Stimulated activated CD4-positive, alpha-beta T cell treated with anti-CD3 and anti-CD28 coated beads, Interleukin-1b, Interleukin-23, amount 100 ng/mL, for 24 hours (primary cell): ENCODE measurements at places on chromosomes 13 and 19.
A peak's percentile ranks its signal among the peaks of the same experiment; 100 is the strongest.

DNA sequence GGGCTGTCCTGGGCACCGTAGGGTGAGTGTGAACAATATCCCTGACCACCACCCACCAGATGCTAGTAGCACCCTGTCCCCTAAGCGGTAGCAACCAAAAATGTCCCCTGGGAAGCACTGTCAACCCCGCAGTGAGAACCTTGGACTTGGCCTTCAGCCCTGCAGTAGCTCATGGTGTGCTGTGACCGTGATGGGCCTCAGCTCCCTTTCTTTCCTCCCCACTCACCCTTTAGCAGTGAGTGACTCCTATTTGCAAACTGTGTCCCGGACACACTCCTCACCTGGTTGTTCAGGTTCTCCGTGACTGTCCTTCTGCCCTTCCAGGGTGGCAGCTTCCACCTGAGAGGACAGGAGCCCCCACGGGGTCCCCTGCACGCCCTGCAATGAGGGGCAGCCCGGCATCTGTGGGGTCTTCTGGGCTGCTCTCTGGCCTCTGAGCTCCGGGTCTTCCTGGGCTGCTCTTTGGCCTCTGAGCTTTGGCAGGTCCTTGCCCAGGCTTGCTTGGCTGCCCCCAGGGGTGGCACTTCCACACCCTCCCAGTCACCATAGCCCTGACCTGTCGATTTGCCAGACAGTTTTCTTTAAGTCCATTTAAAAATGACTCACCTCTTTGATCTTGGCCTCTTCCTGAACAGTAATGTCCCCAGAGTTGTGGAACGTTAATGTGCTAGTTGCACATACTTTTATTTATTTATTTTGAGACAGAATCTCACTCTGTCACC lies 3.8 kb downstream of the KDM4B start:
- DNase-seq = no peak

DNA sequence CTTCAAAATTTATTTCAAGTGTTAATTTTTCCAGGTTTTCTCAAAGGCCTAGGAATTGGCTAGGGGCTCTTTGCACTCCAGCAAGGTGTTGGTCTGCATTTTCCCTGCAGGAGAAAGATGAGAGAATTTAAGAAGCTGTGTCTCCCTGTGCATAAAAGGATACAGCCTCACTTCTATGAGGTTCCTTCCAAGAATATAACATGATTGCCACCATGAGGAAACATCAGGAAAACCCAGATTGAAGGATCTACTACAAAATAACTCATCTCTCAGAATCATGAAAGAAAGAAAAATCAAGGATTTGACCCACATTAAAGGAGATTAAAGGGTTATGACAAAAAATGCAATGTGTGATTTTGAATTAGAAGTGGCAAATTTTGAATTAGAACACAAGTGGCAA lies 69.9 kb downstream of the RUBCNL start:
- no peak for DNase-seq

- no peak for DNase-seq
These were observed 558 bp upstream of the PPAN start for GRCh38 chr19:10105509-10106099.

- DNase-seq = peak; percentile 27
These were observed 17.7 kb downstream of the TMEM161A start for GRCh38 chr19:19120308-19121231.

GRCh38 chr13:38564256-38565150 lies 122.4 kb upstream of the FREM2 start:
- DNase-seq = no peak

GRCh38 chr13:50340146-50340545 lies 324.9 kb downstream of the KCNRG start:
- no peak for DNase-seq

DNA sequence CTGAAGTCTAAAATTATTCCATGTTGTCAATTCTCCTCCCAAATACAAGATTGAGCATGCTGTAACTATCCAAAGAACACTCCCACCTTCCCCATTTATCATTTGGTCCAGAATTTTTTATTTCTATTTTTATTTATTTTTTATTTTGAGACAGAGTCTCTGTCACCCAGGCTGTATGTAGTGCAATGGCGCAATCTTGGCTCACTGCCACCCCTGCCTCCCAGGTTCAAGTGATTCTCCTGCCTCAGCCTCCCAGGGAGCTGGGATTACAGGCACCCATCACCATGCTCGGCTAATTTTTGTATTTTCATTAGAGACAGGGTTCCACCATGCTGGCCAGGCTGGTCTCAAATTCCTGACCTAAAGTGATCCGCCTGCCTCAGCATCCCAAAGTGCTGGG lies 306.8 kb downstream of the KLF12 start:
- DNase-seq = no peak

GRCh38 chr13:94656766-94657165 lies 55.1 kb downstream of the GPR180 start:
- DNase-seq = no peak

GRCh38 chr19:44987148-44987675 lies 14.1 kb upstream of the RELB start:
- no peak for DNase-seq

DNA sequence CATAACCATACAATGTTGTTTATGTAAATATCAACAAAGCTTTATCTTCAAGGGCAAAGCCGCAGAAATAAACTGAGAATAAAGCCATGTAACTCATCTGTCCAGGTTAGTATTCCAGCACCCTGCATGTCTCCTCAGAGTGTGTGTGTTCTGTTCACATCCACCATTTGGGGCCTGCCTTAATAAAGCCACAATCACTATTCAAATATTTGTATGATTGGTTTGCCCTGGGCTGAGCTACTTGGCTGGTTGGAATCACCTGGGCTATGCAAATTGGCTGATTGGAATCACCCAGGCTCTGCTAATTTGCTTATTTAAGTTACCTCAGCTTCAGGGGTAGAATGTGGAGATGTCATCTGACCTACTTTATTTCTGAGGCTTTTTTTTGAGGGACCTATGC lies 42.4 kb upstream of the ZNF737 start:
- no peak for DNase-seq

GRCh38 chr13:40589285-40590109 lies 76.9 kb downstream of the FOXO1 start:
- no peak for DNase-seq

DNA sequence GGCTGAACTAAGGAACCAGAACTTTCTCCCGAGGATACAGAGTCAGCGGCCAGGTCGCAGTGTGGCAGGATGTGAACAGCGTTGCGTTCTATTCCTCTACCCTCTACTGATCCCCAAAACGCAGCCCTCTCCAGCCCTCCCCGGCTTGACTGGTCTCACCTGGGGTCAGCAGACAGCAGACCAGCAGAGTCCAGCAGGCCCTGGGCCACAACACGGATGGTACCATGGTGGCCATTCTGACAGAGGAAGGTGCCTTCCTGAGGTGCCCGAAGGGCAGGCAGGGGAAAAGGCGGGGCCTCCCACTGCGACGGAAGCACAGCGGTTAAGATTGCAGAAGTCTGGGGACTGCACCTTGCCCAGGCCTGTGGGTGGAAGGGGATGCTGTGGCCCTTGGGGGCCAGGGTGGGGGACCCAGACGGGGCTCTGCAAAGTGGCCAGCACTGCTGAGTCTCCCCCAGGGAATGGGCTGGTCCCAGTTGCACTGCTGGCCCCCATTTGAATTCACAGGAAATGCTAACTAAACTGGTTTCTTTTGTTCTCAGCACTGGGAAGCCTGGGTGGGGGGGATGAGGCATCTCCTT lies at the start of gene ICAM3:
Gene ICAM3, minus strand, starts transcription at position 245 of the 581 bp plus-strand sequence. Its CDS starts 10 bp downstream, at position 235.
- peak; percentile 26 for DNase-seq

- DNase-seq = no peak
These were observed 1594.5 kb upstream of the PCDH20 start for GRCh38 chr13:63010072-63010658.

DNA sequence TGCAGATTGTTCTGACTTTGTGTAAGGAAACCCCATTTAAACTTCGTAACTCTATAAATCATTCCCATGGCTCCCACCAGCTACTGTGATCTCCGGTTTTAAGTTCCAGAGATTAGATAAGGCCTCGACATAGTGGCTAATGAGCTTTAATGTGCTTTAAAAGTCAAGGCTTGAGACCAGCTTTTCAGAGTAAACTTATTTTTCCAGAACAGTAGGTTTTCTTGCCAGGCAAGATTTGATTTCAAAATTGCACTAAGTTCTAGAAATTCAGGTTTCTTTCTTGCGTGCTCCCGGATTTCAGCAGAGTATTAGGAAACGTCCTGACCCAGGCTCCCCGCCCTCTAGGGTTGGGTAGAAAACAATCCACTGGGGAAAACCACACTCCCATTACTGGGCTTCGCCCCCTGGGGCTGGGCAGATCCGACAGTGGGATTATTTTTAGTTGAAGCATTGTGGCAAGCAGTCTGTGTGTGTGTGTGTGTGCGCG lies 43.3 kb downstream of the CRYL1 start:
- no peak for DNase-seq

- DNase-seq = no peak
These were observed 4.3 kb downstream of the CSNK1A1L start for GRCh38 chr13:37101201-37101600.

GRCh38 chr13:60689076-60689475 lies 292.1 kb downstream of the TDRD3 start:
- no peak for DNase-seq

DNA sequence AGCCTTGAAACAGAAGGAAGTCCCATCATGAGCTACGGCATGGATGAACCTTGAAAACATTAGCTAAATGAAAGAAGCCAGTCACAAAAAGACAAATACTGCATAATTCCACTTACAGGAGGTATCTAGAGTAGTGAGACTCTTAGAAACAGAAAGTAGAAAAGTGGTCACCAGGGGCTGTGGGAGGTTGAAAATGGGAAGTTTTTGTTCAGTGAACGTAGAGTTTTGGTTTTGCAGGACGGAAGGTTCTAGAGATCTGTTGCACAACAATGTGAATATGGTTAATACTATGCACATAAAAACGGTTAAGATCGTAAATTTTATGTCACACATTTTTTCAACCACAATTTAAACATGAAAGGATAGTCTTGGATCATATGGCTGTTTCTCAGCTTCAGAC lies 11.9 kb upstream of the SLC10A2 start:
- no peak for DNase-seq

DNA sequence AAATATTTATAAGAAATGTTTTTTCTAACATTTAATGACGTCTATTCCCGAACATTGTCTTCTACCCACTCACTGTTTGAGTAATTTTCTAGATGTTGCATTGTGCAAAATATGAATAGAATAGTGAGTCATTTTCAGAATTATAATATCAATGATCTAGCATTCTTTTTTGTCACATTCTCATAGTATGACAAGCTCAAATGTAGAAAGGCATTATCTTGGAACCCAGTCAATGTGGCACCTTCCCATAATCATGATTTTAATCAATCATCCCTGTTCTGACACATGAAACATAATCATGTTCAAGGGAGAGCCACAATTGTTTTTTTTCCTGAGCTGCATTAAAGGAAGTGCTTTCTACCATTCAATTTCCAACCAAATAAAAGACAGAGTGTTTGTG lies 265.8 kb downstream of the OXGR1 start:
- no peak for DNase-seq

- no peak for DNase-seq
These were observed 604.4 kb upstream of the SPRY2 start for GRCh38 chr13:80945328-80945727.

DNA sequence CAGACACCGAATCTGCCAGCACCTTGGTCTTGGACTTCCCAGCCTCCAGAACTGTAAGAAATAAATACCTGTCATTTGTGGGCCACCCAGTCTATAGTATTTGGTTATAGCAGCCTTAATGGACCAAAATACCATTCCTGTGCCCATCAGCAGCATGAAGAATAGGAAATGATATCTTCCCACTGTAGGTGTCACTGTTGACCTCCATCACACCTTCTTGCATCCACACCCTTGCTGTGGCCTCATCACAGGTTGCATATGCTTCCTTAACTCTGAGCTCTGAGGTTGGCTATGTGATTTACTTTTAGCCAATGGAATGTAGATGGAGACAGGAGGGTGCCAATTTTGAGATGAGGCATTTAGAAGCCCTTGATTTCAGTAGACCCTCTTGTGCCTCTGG lies 242.0 kb upstream of the TSHZ3 start:
- DNase-seq = no peak

DNA sequence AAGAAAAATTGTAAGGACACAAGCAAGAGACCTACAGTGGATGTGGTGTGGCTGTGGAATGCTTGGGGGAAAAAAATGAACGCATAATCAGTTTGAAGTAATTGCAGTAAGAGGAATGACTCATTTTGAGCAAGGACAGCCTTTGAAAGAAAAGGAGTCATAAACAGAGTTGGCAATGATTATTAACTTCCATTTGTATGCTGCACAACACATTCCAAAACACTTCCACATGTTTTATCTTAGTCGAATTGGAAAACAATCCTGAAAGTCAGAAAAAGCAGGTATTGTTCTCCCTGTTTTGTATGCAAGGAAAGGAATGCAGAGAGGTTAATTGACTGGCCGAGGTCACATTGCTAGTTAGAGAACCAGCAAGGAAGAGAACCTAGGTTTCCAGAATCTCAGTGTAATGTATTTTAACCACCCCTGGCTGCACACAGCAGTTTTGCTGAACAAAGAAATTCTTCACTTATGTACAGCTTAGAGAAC lies 630.0 kb upstream of the MIR17HG start:
- no peak for DNase-seq

- no peak for DNase-seq
These were observed at the start of gene FCER2 for GRCh38 chr19:7701654-7702457. Gene FCER2, minus strand, starts transcription at chr19:7702131. Its CDS starts 2,371 bp downstream, at chr19:7699760.

DNA sequence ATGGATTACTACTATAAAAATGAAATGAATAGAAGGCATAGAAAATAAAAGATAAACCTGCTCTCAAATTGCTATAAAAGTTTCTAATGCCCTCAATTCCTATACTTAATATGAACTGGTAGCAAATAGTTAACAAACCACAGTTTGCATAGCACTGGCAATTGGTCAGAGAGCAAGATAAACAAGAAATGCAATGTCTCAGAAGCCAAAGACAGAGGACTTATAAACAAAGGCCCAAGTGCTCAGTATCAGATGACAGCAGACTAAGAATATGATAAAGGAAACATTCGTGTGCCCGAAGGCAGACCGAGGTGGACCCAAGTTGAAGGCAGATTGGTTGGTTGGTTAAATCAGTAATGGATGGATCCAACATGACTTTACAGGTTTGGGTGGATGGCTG lies 50.6 kb downstream of the IPO5 start:
- no peak for DNase-seq

- DNase-seq = no peak
These were observed 2041.4 kb downstream of the PCDH9 start for GRCh38 chr13:65188721-65189120.

DNA sequence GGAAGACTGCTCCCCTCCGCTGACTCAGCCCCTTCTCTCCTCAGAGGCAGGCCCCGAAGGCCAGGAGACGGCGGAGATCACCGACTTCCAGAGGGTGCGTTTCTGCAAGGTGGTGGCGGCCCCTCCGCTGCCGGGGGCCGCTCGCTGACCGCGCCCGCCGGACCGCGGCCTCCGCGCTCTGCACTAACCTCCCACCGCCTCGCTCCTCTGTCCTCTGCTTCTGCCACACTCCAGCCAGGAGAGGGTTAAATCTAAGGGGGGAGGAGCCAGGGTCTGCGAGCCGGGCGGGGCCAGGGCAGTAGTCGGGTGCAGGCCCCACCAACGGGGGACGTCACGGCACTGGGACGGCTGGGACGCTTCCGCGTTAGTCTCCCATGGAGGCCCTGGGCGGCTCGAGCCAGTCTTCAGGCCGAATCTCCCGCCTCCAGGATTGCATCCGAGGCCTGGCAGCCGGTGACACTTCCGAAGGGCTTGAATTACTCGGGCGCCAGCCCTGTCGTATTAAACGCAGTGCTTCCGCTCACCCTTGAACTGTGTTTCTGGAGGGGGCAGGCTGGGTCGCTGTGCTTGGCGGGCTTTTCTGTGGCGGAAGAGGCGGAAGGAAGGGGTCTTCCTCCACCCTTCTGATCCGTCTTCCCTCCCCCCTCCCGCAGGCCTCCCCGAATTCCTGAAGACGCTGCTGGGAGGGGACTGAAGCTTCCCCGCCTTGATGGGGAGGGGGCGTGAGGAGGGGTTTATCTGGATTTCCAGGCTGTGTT lies 1.2 kb upstream of the INAFM1 start:
- DNase-seq = peak; percentile 87

GRCh38 chr13:104553896-104554295 lies 1487.7 kb upstream of the SLC10A2 start:
- DNase-seq = no peak
